ENCODE measurements at places on chromosomes 1 and 21. TPM values are rescaled to one million over a fixed set of nuclear protein-coding genes. Genes with fewer than 3 reads are reported as not detected.

LRRC7 gene
- total RNA-seq, result 0.29 TPM

DNA sequence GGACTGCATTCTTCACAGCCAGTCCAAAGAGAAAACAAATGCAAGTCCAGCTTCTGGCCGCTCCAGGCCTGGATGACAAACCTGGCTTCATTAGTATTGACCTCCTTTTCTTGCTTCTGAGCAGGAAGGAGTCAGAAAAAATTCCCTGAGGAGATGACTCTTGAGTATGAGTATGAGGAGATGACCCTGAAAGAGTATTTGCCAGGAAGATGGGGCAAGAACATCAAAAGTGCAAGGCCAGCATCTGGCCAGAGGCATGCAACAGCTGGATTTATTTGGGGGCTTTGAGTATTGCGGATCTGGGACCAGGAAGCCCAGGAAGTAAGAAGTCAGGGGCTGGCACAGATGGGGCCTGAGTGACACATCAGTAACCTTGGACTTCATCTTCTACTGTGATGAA, 113.9 kb downstream of the GLIS1 start:
- no peak for DNase-seq

DNA sequence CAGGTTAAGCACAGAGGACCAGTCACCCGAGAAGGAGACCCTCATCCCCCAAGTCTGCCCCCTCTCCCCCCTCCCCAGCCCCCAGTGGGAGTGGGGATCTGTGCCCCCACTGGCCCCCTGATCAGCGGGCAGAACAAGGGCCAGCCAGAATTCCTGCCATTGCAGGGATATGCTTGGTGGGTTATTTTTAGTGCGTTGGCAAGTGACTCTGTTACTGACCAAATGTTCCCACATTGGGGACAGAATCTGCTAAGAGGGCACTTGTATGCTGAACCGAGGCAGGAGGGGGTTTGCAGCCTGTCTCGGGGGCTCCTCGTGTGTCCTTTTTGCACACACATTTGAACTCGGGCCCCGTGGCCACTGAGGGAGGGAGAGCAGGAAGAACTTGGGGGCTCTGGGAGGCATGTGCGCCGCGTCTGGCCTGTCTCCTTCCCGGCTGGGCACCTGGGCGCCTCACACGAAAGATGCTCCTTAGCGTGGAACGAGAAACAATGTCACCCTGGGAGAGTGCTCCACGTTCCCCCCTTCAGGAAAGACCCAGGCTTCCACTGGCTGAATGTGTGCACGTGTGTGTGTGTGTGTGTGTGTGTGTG, 66.4 kb upstream of the CASZ1 start:
- no peak for DNase-seq

GRCh38 chr1:207024202-207025145, 8.1 kb downstream of the C1orf116 start:
- peak; percentile 17 for DNase-seq

DNA sequence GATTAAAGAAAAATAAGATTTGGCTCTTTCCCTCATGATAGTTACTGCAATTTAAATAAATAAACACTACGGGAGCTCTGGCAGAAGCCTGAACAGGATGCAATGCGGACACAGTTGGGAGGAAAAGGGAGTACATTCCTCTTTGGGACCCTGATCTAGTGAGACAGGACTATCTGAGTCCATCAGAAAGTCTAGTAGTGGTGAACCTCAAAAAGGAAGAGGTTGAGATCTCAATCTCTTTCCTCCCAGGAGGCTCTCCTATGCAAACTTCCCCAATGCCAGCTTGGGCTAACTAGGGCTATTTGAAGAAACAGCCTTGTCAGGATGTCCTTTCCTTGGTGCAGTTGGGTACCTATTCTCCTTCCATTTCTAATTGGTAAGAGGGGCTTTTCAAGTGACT, 4.9 kb upstream of the ABCD3 start:
- DNase-seq, result no peak

DMRTA2 gene
- not detected for total RNA-seq

DNA sequence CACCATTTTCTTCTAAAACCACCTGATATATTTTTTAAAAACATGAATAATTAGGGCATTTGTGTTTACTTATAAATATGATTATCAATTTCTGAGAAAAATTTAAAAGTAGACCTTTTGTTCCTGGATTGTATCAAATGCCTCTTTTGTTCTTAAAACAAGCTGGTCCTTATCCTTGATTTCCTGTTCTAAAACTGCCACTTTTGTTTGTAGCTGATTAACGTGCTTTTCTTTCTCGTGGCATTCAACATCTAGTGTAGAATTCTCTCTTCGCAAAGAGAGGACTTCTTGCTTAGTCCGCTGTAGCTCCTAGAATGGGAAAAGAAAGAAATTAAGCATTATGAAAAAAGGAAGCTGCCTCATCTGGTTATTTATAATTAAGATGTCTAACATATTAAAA, 25.0 kb downstream of the SASS6 start:
- DNase-seq, result no peak

SLAMF9 gene
- not detected for total RNA-seq

GRCh38 chr1:109115685-109116084, 1.8 kb downstream of the ELAPOR1 start:
- peak; percentile 57 for DNase-seq

GRCh38 chr1:6373961-6374720, 19.4 kb downstream of the ACOT7 start:
- no peak for DNase-seq

DNA sequence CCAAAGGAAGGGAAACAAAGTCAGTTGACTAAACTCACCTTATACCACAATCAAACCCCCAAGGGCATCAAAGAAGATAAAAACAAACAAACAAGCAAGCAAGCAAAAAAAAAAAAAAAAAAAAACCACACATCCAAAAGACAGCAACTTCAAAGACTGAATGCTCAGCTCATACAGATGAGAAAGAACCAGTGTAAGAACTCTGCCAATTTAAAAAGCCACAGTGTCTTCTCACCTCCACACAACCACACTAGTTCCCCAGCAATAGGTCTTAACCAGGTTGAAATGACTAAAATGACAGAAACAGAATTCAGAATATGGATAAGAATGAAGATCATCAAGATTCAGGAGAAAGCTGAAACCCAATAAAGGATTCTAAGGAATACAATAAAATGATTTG, 193.4 kb downstream of the FAF1 start:
- no peak for DNase-seq

- DNase-seq, result no peak
Measured at GRCh38 chr1:74857676-74858075, 124.7 kb downstream of the TYW3 start.

- peak; percentile 53 for DNase-seq
Measured at GRCh38 chr1:117060441-117061317, 553 bp downstream of the TTF2 start.

CAMTA1 gene
- total RNA-seq, result 70.9 TPM

TNFRSF14 gene
- total RNA-seq, result 140 TPM

GRCh38 chr1:157025856-157026255, 19.7 kb downstream of the ARHGEF11 start:
- no peak for DNase-seq

DNA sequence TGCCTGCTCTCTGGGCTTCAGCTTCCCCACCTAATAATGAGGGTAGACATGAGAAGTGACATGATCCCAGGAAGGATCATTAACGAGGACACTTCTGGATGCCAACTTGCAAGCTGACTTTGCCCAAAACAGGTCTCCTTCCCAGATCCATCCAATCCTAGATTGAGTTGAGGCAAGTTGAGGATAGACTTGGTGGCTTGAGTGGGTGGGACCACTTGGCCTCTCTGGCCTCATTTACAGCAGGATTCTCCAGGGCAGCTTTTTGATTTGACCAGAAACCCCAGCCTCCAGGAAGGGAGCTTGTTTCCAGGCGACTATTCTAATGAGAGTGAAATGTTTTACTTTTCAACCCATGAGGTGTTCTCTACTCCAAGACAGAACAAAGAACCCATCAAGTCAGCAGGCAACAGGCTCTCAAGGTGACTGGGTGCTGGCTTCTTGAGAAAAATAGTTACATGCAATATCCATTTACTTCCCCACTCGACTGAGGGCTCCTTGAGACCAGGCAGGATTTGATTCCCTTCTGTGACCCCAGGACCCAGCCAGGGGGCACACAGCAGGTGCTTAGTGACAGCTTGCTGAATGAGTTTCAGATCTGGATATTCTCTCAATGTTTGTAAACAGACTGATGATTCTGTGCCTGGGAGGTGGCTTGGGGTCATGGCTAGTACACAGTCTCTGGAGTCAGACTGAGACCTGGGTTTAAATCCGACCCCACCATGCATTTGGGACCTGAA, 128.2 kb downstream of the DMRTB1 start:
- DNase-seq, result no peak

NBPF8 gene
- 21.1 TPM for total RNA-seq

HES2 gene
- total RNA-seq, result not detected

DNA sequence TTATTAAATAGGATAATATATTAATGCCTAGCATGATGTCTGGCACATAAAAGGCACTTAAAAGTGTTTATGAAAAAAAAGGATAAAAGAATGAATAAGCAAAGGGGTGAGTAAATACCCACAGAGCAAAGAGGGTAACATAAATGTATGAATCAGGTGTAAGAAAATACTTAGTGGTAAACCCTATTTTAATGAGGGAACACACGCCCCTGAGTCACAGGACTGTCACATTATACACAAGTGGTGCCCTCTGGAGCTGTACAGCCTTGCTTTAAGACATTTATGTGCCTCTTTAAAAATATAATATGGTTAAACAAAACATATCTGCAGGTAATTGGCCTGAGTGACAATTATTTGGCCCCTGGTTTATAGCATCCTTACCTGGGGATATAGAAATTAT, 78.1 kb upstream of the PTBP2 start:
- DNase-seq, result no peak

- DNase-seq, result no peak
Measured at GRCh38 chr1:150836129-150836773, 28.2 kb upstream of the CTSK start.

- DNase-seq, result no peak
Measured at GRCh38 chr1:198647055-198647454, 8.2 kb downstream of the PTPRC start.
